ENCODE measurements at places on chromosomes 3 and 15.

GRCh38 chr3:179608931-179609720 lies 4.5 kb downstream of the NDUFB5 start:
- DNase-seq: no peak

- DNase-seq: no peak
Measured at GRCh38 chr15:52183562-52184173, 7.5 kb downstream of the GNB5 start.

DNA sequence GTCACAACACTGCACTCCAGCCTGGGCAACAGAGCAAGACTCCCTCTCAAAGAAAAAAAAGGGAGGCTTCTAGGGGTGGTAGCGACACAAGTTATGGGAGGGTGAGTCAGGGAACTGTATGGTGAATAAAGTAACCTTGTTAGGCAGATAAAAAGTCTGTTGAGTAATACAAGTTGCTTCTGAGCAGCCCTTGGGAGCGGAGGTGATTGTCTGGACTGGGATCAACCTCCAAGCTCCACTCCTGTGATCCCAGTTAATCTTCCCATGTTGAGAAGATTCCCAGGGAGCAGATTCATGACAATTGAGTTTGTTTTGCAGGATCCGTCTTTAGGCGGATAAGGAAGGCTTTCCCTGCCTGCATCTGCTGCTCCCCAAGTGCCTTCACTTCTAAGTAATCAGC lies 335.9 kb downstream of the THSD4 start:
- DNase-seq: no peak

- DNase-seq: no peak
Measured at GRCh38 chr3:133023362-133023761, 14.8 kb upstream of the TMEM108 start.

GRCh38 chr15:88623061-88623460 lies 1.9 kb downstream of the AEN start:
- no peak for DNase-seq

DNA sequence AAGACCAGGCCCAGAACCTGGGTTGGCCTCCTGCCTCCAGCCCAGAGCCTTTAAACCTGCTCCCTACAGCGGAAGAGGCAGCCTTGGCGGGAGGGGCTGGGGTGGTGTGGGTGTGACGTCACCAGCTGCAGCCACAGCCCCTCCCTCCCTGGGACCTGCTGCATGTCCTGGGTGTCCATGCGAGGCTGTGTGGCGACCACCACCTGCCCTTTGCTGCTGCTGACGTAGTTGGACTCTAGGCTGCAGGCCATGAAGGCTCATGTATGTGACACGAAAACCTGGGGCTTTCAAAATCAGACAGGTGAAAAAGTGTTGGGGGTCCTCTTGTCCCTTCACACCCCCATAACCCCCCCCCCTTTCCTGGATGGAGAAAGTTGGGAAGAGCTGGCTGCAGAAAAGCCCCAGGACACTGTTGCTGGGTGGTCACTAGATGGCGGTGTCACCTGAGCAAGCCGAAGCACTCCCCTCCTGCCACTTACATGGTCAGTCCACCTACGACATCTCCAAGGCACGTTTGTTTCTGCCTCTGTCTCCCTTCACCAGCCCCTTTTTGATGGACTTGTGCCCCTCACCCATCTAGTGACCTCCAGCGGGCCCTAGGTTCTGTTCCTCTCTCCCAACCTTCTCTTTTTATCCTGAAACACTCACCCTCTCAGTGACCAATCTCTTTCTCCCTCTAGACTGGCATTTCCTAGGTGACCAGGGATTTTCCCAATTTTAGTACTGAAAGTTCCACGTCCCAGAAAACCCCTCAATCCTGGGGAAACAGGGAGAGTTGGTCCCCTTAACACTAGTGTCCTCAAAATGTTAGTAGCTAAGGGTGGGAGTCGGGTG lies 35.2 kb downstream of the SLC6A20 start:
- DNase-seq: no peak

GRCh38 chr15:57599296-57599810 lies 7.6 kb downstream of the MYZAP start:
- no peak for DNase-seq

- no peak for DNase-seq
Measured at GRCh38 chr3:195076981-195077610, 193.9 kb downstream of the XXYLT1 start.

- no peak for DNase-seq
Measured at GRCh38 chr3:101131767-101132166, 138.5 kb upstream of the ABI3BP start.

DNA sequence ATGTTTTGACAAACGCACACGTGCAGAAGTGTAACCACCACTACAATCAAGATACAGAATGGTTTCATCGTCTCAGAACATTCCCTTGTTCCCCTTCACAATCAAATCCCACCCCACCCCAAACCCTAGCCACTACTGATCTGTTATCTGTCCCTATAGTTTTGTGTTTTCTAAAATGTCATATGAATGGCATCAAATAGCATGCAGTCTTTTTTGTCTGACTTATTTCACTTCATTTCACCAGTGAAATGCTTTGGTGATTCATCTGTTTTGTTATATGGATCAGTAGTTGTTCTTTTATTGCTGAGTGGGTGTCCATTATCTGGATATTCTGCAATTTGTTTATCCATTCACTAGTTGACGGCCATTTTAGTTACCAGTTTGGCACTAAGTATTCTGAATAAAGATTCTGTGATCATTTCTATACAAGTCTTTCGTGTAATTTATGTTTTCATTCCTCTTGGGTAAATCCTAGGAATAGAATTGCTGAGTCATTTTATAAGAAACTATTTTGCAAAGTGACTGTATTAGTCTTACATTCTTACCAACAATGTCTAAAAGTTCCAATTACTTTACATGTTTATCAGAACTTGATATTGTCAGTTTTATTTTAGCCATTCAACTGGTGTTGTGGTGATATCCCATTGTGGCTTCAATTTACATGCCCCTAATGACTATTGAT lies 232.8 kb downstream of the CLSTN2 start:
- no peak for DNase-seq

DNA sequence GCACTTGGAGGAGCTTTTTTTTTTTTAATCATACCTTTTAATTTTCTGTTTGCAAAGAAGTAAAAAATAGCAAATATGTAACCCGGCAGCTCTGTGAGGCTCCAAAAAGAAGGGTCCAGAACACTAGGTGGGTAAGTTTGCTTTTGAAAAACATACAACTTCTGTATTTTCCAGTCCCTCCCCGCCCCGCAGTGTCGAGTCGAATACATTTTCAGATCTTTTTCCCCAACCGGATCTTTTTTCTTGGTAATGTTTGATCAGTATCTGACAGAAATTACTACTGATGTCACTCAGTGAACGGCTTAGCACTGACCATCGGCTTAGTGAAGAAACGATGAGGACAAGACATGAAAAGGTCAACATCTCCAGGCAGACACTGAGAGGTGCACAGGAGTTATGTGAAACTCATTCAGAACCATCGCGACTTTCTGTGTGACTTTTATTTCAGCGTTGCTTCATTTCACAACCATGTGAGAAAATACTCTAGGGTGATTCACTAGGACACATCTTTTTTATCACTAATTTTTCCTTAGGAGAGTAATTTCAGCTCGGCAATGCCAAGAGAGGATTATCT lies 11.0 kb downstream of the ISL2 start:
- DNase-seq: no peak

DNA sequence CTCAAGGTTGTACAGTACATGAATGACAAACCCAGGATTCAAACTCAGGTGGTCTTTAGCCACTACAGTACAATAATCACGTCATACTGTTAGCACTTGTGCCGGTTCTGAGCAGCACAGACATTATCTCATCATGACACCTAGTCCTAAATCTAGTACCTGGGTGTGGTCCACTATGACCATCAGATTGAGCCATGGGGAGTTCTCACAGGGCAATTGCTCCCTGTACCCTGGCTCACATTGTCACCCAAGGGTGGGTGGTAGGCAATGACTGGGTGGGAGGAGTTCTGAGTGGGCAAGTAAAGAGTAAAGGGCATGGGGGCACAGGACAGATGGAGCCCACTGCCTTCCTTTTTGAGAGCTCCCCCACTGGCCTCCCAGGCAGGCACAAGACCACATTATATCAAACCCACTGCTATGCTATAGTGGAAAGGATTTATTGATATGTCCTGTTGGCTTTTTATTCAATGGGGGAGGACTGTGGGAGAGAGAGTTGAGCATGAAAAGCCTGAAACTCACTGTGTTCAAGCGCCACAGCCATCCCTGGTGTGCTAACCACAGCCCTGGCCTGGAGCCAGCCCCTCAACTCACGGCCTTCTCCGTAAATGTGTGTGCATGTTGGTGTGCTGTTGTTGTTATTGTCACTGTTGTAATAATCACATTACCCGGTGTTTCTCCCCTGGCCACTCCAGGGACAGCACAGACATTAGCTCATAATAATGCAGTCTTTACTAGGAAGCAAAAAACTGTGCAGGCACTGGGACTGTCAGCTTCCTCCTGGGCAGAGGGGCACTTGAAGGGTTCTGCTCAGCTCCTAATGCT lies 27.3 kb downstream of the ADCY5 start:
- DNase-seq: no peak

DNA sequence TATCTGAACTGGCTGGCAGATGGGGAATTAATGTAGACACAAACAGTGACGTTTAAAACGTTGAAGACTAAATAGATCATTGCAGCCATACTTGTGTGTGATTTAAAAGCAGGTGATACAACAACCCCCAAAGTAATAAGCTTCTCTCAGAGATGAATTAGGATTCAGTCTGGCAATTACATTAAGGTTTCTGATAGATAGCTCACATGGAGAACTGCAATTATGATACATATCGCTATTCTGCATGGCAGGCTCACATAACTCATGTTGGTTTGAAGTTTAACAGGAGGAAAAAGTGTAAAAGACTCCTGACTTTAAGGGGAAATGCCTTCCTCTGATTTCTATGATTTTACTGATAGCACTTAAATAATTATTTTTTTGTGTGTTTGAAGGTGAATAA lies 196.9 kb downstream of the CLSTN2 start:
- DNase-seq: no peak

- DNase-seq: no peak
Measured at GRCh38 chr3:36944012-36944640, 728 bp downstream of the TRANK1 start.

- DNase-seq: no peak
Measured at GRCh38 chr3:128517648-128518047, 24.6 kb upstream of the GATA2 start.

- no peak for DNase-seq
Measured at GRCh38 chr3:120404876-120405275, 45.9 kb downstream of the FSTL1 start.

DNA sequence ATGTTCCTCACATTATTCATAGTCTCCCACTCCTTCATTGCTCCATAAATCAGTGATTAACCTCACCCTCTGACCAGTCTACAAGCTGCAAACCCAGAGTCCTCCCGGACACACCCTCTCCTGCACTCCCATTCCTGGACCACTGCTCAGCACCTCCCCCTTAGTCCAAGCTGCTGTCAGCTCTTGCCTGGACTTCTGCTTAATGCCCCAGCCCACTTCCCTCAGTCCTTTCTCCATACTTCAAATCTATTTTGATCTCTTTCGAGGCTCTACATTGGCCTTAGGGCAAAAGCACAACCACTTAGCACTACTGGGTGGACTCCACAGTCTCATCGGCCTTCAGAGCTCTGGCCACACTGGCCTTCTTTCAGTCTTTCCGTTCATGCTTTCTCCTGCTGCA lies 79.4 kb upstream of the FAM98B start:
- DNase-seq: no peak

DNA sequence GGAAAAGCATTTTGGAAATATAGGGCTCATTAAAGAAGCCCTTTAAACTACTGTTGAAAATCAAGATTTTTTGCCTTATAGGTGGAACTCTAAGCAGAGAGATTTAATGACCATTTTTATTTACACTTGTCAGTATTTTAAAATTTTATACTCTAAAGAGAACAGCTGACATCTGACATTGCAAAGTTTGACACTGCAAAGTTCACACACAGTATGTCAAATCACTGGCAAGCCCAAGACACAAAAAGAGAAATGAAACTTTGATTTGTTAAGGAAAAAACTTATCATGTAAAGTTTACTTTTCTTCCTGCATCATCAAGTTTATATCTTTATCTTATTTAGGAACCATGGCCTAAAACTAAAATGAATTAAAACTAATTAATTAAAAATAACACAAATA lies 40.2 kb downstream of the DPH6 start:
- DNase-seq: no peak

DNA sequence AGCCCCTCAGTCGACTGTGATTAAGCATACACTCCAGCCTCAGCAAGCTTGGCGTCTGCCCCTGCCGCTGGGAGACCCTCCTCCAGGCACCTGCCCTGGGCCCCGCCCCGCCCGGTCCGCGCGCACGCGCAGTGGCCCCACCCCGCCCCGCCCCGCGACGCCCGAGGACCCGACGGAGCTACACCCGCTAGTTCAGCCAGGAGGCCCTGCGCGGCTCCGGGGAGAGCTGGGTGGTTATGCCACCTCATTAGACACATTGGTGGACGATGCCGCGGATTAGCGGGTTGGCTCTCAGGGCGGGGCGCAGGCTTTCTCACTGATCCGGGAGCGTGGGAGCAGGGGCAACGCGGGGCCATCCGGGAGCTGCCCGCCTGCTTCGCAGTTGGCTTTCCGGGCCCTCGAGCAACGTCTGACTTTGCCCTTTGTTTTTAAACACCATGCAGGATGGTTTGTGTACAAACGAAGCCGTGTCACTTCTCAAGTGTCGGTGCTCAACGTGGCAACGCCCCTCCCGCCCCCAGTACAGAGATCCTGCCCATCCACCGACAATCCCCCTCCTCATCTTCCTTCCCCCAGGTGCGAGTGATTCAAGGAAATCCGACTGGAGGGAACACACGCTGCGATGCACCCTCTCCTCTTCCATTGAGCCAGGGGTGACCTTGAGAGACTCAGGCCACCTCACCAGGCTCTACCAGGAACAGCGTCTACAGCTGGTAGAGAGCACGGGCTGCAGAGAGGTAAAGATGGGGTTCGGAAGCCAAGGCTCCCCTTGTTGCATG lies 109.3 kb downstream of the SHQ1 start:
- peak; percentile 35 for DNase-seq

DNA sequence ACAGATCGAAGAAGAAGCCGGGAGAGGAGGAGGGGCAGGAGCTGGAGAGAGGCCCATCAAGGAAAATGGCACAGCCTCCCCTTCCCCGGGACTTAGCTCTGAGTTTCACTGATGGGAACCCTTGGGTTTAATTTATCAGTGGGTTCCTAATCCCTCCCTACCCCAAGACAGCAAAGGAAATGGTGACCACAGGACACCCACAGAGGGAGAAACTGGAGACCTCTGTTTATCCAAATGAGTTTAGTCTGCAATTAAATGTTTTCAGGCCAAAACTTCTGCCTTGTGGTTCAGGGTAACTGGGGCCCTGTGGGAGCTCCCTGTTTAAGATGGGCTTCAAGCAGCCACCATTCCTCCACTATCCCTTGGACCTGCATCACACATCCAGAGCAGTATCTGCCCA lies 190.8 kb upstream of the TOPAZ1 start:
- no peak for DNase-seq

DNA sequence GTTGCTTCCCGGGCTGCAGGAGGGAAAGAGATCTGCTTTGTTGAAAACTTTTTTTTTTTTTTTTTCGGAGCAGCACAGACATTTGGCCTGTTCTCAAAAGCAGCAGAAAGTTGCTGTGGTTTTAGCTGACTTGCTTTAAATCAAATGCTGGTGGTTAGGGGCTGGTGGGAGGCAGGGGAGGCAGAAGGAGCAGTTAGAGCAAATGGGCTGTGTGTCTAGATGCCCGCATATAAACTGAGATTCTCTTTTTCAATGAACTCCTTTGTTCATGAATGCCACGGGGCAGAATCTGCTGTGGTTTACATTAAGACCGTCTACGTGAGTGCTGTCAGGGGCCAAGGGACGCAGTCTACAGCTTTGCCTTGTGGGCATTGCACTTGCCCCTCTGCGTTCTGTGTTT lies 95.9 kb downstream of the FLNB start:
- DNase-seq: no peak

GRCh38 chr3:194399874-194400411 lies 877 bp upstream of the GP5 start:
- DNase-seq: no peak

Data from activated gamma-delta T cell treated with anti-CD3 and anti-CD28 coated beads, Interleukin-2, amount 50 U/mL, for 16 hours (primary cell).